H7 (cell line): ENCODE measurements at places on chromosomes 6 and 20. TPM values are rescaled to one million over a fixed set of nuclear protein-coding genes. Genes with fewer than 3 reads are reported as not detected.

The PRPH2 gene
- 1.2 TPM in 2 replicates for total RNA-seq

GRCh38 chr6:163501439-163501838 is 86.9 kb downstream of the QKI start:
- DNase-seq, result no peak

- no peak for DNase-seq
Observed at GRCh38 chr6:163118941-163119340, 295.6 kb upstream of the QKI start.

DNA sequence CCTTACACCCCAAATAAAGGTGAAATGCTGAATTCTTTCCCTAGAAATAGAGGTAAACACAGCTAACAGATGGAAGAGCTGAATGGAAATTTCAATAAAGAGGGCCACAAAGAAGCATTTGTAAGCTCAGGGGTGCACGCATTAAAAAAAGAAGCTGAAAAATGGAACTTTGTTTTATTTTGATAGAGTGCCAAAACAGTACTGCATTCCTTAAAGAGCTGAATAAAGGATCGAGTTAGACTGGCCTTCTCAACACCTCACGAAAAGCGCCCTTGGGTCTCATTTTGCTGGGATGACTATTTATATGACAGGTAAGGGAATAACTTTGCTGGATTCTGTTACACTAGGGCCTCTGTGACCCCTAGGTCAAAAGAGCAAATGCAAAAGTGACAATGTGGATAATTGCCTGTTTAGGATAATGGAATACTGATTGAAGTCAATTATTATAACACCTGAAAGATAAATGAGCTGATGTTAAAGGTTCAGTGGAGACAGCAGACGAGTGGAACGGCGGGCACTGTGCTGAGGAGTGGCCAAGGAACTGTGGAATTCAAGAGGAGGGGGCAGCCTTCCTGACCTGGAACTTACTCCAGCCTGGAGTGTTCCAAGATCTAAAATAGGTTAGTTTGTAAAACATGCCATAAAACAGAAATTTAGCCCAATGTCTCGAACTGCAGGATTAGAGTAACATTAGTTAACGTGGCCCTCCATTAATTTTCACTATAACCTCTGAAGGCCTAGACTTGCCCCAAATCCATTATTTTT is 168.4 kb downstream of the FOXC1 start:
- DNase-seq, result no peak

DNA sequence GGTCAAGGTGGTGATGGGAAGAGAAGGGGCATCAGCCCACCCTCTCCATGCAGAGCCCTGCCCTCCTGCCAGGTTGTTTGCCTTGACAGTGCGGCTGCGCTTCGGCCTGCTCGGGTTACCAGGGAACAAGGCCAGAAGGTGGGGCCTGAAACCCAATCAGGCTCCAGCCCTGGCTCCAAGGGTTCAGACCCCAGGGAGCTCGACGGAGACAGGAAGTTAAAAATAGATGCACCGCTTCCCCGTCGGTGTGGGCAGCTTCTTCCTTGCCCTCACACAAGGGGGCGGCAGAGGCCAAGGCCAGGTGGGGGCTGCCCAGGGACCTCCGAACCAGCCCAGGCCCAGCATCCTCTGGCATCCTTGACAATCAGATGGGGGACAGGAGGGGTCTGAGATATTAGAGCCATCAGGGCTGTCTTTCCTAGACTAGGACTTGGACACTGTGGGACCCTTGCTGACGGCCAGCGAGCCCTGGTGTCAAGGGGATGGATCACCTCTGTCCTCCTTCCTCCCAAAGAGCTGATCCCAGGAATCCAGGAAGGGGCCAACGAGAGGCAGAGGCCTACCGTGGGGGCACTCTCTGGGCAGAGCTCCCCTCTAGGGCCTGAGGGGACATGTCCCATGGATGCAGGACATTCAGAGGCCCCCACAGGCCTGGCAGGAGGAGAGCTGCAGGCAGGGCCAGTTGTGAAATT is 65.2 kb downstream of the RIPOR3 start:
- peak; percentile 96 for DNase-seq

- no peak for DNase-seq
Observed at GRCh38 chr6:110185879-110186278, 5.7 kb downstream of the CDC40 start.

DNA sequence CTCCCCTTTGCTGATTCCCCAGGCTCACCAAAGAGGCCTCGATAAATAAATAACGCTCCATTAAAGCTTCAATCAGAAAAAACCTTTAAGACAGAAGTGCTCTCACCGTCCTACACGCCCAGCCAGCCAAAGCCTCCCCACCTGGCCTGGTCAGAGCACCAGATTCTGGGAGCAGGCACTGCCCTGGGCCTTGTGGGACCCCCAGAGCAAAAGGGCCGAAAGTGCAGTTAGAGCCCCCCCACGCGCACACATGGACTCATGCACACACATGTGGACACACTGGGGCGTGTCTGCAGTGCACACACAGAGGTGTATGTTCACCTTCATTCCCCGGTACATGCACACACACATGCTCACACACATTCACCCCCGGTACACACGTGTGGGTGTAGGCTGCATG is 1.9 kb upstream of the NECAB3 start:
- peak; percentile 55 for DNase-seq

- DNase-seq, result no peak
Observed at GRCh38 chr6:113862112-113862511, 5.0 kb downstream of the MARCKS start.
